ENCODE measurements at places on chromosomes 6 and 20.

DNA sequence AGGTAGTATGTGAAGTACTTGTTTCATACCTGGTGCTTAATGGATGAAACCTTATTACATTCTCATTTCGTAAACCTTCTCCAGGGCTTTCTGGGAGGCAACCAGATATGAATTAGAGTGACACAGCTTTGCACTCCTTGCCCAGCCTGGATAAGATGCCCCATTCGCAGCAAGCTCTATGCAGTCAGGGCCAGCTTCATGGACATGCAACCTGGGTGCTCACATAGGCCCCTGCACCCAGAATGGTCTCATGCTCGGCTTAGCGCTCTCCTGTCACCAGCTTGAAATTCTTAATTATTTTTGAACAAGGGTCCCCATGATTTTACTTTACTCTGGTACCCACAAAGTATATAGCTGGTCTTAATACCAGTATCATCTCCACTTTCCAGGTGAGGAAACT is 11.3 kb upstream of the PTGIS start:
- DNase-seq = no peak

- DNase-seq = no peak
Measured at GRCh38 chr6:108616544-108616943, 55.8 kb downstream of the FOXO3 start.

DNA sequence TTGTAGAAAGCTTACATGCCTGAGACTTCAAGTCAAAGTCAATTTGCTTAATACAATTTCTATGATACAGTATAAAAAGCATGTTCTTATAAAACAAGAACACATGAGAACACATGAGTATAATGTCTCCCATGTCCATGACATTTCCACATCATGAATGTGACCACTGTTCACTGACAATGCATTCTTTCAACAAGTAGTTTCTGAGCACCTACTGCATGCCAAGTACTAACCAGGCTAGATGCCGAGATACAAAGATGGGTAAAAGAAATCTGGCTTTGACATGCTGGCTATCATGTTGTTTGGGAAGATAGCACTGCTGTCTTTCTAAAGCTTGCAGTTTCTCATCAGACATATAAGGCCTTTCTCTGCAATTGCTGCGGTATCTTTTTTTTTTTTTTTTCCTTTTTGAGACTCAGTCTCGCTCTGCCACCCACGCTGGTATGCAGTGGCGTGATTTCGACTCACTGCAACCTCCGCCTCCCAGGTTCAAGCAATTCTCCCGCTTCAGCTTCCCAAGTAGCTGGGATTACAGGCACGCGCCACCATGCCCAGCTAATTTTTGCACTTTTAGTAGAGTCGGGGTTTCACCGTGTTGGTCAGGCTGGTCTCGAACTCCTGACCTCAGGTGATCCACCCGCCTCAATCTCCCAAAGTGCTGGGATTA is 123.6 kb upstream of the DST start:
- DNase-seq = no peak

DNA sequence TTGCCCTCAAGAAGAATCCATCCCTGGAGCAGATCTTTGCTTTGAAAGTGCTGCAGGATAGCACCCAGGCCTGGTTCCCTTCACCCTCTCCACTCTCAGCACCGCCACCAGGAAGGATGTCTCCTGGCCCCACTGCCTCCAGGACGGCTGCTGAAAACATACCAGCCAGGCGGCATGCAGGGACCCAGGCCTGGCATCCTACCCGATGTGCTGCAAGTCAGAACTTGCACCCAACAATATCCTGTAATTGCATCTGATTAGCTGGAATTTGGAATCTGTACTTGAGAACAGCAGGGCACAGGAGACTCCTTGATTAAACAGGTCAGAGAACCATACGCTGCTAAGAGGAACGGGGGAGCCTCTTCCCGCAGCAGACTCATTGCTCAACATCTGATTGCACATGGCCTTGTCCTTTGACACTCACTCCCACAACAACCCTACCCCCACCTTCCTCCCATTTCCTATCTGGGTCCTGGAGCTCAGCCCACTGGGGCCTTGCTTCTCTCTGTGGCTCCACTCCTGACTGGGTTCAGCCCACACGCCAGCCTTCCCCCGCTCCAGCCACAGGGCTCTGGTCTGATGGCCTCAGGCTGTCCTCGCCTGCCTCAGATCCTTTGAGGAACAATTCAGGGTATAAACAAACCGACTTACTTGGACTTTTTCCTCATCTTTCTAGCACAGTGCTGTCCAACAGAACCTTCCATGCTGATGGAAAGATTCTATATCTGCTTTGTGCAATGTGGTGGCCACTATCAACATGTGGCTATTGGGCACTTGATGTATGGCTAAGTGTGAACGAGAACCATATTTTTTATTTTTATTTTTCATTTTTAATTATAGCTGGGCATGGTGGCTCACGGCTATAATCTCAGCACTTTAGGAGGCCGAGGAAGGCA is 78.0 kb downstream of the FGD2 start:
- DNase-seq = no peak

- DNase-seq = no peak
Measured at GRCh38 chr20:48722002-48722731, 105.6 kb downstream of the PREX1 start.

DNA sequence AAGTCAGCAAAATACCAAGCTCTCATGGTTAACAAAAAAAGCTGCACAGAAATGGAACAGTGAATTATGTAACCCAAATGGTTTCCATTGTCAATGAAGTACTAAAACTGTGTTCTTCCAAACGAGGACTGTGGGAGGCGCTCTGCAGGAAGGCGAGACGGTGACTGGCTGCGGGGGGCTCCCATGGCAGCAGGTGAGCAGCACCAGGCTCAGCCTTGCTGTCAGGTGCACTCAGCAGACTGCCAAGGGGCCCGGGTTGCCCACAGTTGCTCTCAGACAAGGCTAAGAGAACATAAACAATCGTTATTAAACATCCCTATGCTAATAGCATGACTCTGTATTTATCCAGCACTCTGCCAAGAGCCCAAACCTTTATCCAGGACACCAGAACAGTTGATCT is 630.3 kb upstream of the ARID1B start:
- no peak for DNase-seq
